NT2/D1 (cell line): ENCODE measurements at places on chromosomes 1 and 21.

GRCh38 chr1:115557715-115558114 is 84.1 kb upstream of the VANGL1 start:
- no peak for DNase-seq

DNA sequence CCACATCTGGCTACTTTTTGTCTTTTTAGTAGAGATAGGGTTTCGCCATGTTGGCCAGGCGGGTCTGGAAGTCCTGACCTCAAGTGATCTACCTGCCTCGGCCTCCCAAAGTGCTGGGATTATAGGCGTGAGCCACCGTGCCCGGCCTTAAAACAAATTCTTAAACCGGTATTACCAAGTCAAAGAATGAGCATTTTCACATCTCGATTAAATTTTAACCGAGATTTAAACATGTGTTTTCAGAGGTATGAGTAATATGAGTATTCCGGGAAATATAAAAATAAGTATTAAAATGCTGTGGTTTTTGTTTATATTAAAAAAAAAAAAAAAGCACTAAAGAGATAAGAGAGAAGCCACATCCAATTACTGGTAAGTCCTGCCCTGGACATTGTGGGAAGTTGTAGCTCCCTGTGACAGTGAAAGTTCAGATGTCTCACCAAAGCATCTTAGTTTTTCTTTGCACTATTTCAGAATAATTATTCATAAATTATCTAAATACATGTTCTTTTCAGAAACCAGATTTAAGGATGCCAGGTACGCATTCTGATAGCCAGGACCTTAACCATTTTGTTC is 24.9 kb downstream of the ZNF281 start:
- no peak for DNase-seq

DNA sequence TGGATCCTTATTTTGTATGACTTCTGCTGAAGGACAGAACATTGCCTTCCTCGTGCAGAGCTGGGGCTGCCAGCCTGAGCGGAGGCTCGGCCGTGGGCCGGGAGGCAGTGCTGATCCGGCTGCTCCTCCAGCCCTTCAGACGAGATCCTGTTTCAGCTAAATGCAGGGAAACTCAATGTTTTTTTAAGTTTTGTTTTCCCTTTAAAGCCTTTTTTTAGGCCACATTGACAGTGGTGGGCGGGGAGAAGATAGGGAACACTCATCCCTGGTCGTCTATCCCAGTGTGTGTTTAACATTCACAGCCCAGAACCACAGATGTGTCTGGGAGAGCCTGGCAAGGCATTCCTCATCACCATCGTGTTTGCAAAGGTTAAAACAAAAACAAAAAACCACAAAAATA is 27.5 kb upstream of the KDM4A start:
- no peak for DNase-seq

DNA sequence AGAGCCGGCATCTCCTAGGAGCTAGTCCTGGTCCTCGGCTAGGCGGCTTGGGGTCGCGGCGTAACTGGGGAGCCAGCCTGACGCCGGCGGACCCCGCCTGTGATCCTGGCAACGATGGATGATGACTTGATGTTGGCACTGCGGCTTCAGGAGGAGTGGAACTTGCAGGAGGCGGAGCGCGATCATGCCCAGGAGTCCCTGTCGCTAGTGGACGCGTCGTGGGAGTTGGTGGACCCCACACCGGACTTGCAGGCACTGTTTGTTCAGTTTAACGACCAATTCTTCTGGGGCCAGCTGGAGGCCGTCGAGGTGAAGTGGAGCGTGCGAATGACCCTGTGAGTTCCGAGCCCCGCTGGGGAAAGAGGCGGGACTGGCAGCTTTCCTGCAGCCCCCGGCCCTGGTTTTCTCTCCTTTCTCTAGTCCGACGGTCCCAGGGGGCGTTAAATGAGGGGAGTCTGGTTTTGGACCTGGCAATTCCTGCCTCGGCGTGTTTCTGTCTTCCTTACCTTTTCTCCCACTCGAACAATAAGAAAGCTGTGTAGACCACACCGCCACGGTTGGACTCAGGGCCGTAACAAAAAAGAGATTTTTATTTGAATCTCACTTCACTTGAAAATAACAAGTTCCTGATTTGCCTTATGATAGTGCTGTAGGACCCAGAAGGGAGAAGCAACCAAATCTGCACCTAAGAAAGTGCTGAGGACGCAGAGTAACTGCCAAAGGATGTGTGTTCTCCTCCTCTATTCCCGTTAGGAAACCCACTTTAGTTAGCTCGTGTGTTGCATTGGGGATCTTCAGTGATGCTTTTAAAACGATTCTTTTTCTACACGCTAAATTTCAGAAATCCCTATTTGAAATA is at the start of gene SPRTN:
Gene SPRTN, plus strand, starts transcription at position 24 of the 859 bp plus-strand sequence. Its CDS starts 91 bp downstream, at position 115.
- DNase-seq, result no peak

- DNase-seq, result no peak
Measured at GRCh38 chr1:220888417-220888986, 9.3 kb downstream of the HLX start.

GRCh38 chr21:31517664-31518414 is 141.7 kb upstream of the SOD1 start:
- DNase-seq, result no peak

DNA sequence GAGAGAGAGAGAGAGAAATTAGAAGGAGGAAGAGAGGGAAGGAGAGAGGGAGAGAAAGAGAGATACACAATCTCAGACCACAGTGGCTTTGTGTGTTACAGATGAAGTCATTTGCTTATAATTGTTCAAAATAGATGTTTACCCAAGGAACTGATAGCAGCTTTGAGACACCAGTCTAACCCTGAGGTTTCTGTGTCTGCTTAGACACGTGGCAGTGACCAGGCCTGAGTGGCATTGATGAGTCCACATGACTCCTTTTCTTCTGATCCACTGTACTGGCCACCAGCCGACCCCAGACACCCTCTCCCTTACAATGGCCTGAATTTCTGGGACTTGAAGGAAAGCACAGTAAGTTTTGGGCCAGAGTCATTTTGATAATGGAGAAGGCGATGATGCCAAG is 104.9 kb downstream of the DUSP10 start:
- DNase-seq, result no peak

- no peak for DNase-seq
Measured at GRCh38 chr1:99682291-99682751, 36.4 kb downstream of the PALMD start.

DNA sequence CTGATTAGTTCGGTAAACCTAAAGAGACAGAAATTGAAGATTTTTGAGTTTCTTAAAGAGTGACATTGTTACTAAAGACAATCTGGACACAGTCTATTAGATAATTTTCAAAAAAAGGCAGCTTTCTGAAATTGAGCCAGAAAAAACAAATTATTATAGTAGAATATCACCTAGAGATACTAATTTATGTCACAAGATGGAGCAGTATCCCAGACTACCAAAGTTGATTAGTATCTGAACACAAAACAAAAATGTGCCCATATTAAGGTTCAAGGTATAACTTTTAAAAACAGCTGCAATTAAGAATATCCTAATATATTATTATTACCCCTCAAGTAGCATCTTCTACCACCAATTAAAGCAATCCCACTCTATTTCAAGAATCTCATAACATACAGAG is 40.5 kb upstream of the SYT2 start:
- DNase-seq, result no peak

DNA sequence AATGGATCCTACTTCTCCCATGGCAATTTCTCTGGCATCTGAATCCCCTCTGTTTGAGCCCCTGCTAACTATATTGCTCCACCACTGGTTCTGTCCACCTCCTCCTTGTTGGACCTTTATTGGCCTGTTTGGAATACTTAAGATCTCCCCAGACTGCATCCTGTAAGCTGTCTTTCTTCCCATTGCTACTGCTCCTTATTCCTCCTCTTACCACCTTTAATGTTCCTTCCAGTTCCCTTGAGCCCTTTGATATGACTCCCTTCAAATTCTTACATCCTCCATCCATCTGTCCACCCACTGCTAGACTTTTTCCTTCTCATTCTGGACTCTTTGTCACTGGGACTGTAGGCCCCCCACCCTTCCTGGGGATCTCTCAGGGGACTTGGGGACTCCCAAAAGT is 31.0 kb downstream of the LRIG2 start:
- no peak for DNase-seq

GRCh38 chr1:67651031-67651430 is 34.0 kb upstream of the GADD45A start:
- no peak for DNase-seq

DNA sequence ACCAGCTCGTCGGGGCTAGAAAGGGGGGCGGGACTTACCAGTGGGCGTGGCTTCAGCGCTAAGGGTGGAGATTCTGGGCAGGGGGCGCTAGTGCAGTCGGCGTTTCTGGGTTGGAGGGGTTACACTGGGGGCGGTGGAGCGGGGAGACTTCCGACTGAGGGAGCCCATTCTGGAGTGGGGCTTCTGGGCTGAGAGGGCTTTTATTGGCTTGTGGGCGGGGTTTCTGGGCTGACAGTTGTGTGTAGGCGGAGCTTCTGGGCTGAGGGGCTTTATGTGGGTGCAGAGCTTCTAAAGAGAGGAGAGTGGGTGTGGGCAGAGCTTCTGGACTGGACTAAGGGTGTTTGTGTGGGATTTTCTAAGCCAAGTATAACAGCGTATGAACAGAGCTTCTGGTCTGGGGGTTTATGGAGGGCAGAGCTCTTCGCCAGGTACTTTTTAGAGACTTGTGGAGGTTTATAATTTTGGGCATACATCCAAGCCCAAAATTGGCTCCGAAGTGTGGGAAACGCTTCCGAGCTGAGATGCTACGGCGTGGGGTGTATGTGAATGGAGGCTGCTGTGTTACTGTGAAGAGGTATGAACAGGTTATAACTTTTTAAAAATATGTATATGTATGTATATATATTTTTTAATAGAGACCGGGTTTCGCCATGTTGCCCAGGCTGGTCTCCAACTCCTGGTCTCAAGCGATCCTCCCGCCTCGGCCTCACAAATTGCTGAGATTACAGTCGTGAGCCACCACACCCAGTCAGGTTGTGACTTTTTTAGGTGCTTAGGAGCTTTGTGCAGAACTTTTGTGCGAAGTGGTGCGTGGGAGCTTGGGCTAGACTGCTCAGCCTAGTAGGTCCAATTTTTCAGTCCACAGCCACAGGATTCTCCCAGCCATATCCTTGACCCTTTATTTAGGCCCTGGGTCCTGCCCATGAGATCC is 825 bp downstream of the TMEM39B start:
- DNase-seq, result peak; percentile 97
